A549 treated with CORT108297 at 1 μM for 4 hours (cell line): ENCODE measurements at places on chromosomes 5 and 9. TPM values are rescaled to one million over a fixed set of nuclear protein-coding genes. Genes with fewer than 3 reads are reported as not detected.

Gene AUH
- total RNA-seq, result 9.9 to 11.5 TPM (median 11.4 TPM) in 5 replicates

Gene PDE6A
- total RNA-seq, result 0.13 to 0.21 TPM (median 0.13 TPM) in 5 replicates

Gene STK32A
- total RNA-seq, result 0.15 to 0.50 TPM (median 0.25 TPM) in 5 replicates

Gene NR4A3
- 1.9 to 3.2 TPM (median 2.3 TPM) in 5 replicates for total RNA-seq

Gene CYLC2
- not detected in 5 replicates for total RNA-seq

Gene ADRA1B
- 12.7 to 19.1 TPM (median 16.6 TPM) in 5 replicates for total RNA-seq

Gene IFNE
- total RNA-seq, result 1.3 to 2.1 TPM (median 1.7 TPM) in 5 replicates

Gene IFNA13
- not detected in 5 replicates for total RNA-seq

Gene CFAP90
- 0.22 to 0.59 TPM (median 0.44 TPM) in 5 replicates for total RNA-seq

Gene TNFSF8
- not detected in 5 replicates for total RNA-seq

Gene SPINK7
- total RNA-seq, result not detected in 5 replicates

Gene MARCHF11
- not detected in 5 replicates for total RNA-seq

Gene CARTPT
- not detected in 5 replicates for total RNA-seq

Gene CATSPER3
- total RNA-seq, result 0.23 to 0.48 TPM (median 0.41 TPM) in 5 replicates

Gene LMX1B
- 1.4 to 2.0 TPM (median 1.7 TPM) in 5 replicates for total RNA-seq

Gene FAM221B
- not detected in 5 replicates for total RNA-seq

Gene IFNA21
- total RNA-seq, result not detected in 5 replicates

Gene GMCL2
- 0.02 TPM in 1 of 5 replicates, not detected in the others for total RNA-seq

Gene ANKRD34B
- 0.04 to 0.18 TPM (median 0.07 TPM) in 5 replicates for total RNA-seq

Gene MYORG
- total RNA-seq, result 3.1 to 5.1 TPM (median 4.5 TPM) in 5 replicates

Gene ST8SIA4
- total RNA-seq, result 0.27 to 0.43 TPM (median 0.39 TPM) in 5 replicates

Gene CTSV
- total RNA-seq, result 11.6 to 15.8 TPM (median 13.0 TPM) in 5 replicates

Gene CDH6
- total RNA-seq, result 0.07 to 0.25 TPM (median 0.15 TPM) in 5 replicates

Gene MYO10
- total RNA-seq, result 46.5 to 64.2 TPM (median 54.8 TPM) in 5 replicates

Gene PCDHB5
- total RNA-seq, result 1.2 to 1.8 TPM (median 1.6 TPM) in 5 replicates

Gene PPP3R2
- not detected in 5 replicates for total RNA-seq

Gene CER1
- not detected in 5 replicates for total RNA-seq

Gene PHYKPL
- 8.2 to 10.8 TPM (median 9.6 TPM) in 5 replicates for total RNA-seq

Gene TBC1D9B
- total RNA-seq, result 52.3 to 71.4 TPM (median 64.1 TPM) in 5 replicates

Gene OR1Q1
- 0.15 TPM in 1 of 5 replicates, not detected in the others for total RNA-seq

Gene IFNB1
- total RNA-seq, result 0.15 TPM in 1 of 5 replicates, not detected in the others

Gene CNTLN
- 4.5 to 6.9 TPM (median 5.4 TPM) in 5 replicates for total RNA-seq

Gene FOXI1
- not detected in 5 replicates for total RNA-seq

Gene CTNNAL1
- total RNA-seq, result 46.4 to 55.0 TPM (median 49.2 TPM) in 5 replicates

Gene OBP2A
- total RNA-seq, result not detected in 5 replicates

Gene ENG
- 0.15 to 0.17 TPM (median 0.17 TPM) in 5 replicates for total RNA-seq

Gene MLANA
- not detected in 5 replicates for total RNA-seq

Gene TXNDC8
- not detected in 5 replicates for total RNA-seq

Gene ITK
- 0.02 to 0.13 TPM (median 0.09 TPM) in 3 of 5 replicates, not detected in the others for total RNA-seq

Gene ADAMTS2
- total RNA-seq, result 0.05 to 0.22 TPM (median 0.08 TPM) in 5 replicates

Gene NMUR2
- 0.03 to 0.09 TPM (median 0.06 TPM) in 5 replicates for total RNA-seq

Gene LIX1
- not detected in 5 replicates for total RNA-seq

Gene ORM2
- not detected in 5 replicates for total RNA-seq
